ENCODE measurements at places on chromosomes 2 and 18.

DNA sequence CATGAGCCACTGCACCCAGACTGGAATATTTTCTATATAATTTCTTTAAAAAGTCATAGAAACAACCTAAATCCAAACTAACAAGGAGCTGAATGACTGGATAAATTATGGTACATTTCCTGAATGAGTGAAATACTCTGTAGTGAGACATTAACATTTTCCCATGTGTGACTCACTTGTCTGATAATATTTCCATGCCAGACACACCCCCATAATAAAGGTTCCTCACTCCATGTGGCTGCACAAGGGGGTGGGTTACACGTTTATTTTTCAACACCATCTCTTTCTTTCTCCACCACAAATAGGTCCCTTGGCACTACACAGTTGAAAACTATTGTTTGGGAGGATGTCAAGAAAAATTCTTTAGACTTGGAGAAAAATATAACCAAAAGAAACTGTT lies 266.3 kb upstream of the LYPD1 start:
- DNase-seq: no peak

- no peak for DNase-seq
Measured at GRCh38 chr18:50947899-50948298, 19.9 kb upstream of the ELAC1 start.

- no peak for DNase-seq
Measured at GRCh38 chr2:145119225-145119624, 599.3 kb upstream of the ZEB2 start.

DNA sequence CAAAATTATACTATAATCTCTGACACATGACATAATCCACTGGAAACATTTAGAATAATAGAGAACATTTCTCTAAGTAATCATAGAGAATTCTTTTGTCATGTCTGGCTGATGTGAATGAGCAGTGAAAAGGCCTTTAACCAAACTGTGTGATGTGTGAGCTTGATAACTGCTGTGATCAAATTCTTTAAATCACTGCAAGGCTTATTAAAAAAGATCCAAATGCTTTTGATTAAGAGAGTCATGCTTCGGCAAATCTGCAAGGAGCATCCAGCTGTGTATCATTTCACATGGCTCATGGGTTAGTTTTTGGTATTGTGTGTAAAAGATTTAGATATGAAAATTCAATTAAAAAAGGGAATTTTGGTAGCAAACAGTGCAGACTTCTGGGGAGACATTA lies 58.6 kb upstream of the TFPI start:
- no peak for DNase-seq

GRCh38 chr2:117323331-117323730 lies 491.2 kb upstream of the DDX18 start:
- no peak for DNase-seq

DNA sequence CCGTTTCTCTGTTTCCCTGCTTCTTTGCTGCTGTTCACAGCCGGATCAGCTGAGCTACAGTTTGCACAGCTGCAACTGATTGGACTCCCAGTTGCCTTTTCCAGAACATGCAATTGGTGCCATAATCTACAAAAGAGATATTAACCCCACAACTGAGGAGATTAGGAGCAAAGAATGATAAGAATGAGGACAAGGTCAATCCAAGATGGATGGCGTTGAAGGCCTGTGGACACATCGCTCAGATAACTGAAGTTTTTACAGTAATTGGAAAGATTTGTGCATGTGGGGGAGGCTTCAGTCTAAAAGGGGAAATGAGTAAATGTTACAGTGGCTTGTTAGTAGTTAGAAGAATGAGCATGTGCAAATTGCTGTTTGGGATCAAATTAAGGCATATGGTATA lies 263.2 kb downstream of the TGIF1 start:
- DNase-seq: no peak

DNA sequence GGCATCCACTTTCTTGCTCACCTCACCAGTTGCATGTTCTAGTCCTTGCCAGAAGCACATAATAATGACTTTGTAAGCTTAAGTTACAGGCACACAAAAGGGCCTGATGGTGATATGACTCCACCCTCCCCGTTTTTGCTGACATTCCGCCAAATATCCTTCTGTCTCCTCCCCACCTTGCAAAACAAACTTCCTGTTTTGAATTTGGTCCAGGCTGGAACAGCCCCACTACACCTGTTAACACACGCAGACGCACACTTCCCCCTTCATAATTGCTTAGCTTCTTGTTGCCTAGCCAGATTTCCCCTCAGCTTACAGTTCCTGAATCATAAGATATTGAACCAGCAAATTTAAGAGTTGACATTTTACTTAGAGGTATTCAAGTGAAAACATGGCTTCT lies at the start of gene MGAT5:
Gene MGAT5 (plus strand): TSS at position 269 of the 400 bp plus-strand sequence. CDS start 332 bp downstream, outside the sequence.
- no peak for DNase-seq

All from T-helper 1 cell (primary cell).